ENCODE measurements at places on chromosomes 3 and 15.

GRCh38 chr3:60675424-60675823, 575.8 kb downstream of the FHIT start:
- DNase-seq: no peak

GRCh38 chr3:44907612-44908011, 33.2 kb downstream of the TGM4 start:
- DNase-seq: no peak

DNA sequence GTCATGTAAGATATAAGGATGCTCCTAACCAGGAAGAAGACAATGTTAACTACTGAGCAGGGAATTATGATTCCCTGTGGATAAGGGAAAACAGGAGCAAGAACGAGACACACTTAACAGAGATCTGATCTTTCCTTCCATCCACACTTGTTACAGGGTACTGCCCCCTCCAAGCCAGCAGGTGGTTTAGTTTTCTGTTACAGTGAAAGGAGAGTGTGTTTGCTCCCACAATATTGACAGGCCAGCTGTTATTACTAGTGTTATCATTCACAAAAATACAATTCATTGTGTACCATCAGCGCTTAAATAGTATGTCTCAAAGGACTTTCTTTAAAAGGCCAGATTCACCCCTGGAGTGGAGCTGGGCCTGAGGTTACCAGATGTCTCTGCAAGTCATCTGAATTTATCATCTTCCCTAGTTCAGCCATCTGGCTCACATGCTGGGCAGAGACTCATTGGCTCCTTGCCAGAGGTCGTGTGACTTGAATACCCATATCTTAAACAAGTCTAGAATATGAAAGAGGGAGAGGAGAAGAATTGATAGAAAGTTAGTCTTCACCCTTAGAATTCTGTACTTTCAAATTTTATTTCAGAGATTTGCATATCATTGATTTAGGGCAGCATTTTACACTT, 16.8 kb upstream of the FMN1 start:
- DNase-seq: no peak

DNA sequence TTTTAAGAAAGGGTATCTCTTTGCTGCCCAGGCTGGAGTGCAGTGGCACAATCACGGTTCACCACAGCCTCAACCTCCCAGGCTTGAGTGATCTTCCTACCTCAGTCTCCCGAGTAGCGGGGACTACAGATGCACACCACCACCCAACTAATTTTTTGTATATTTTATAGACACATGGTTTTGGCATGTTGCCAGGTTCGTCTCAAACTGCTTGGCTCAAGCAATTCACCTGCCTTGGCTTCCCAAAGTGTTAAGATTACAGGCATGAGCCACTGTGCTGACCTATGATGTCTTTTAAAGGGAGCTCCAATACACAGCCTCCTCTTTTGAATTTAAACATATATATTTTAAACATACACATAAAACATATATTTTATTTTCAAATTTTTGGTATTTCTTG, 60.9 kb downstream of the SLC9C1 start:
- DNase-seq: no peak

DNA sequence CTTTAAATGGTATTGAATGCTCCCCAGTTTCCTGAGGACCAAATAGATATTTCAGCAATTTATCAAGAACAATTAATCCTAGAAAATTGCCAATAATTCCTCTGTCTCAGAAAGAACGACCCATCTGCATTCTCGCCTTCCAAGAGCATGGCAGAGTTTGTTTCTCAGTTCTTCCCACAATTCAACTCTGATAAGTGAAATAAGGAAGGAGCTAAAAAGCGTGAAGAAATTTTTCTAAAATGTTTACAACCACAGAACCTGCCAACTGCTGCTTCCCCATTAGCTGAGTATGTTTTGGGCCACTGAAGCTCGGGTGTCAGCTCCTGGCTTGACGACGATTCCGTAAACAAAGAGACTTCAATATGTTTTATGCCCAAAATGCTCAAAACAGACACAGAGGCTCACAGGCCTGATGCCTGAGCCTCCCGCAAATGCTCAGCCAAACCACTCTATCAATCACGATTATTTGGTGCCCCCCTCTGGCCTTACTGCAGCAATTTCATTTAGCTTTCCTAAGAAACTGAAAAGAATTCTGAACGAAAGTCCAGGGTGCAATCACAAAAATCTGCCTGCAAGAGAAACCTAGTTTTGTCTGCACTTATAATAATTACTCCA, 259.2 kb upstream of the CCDC54 start:
- DNase-seq: no peak

DNA sequence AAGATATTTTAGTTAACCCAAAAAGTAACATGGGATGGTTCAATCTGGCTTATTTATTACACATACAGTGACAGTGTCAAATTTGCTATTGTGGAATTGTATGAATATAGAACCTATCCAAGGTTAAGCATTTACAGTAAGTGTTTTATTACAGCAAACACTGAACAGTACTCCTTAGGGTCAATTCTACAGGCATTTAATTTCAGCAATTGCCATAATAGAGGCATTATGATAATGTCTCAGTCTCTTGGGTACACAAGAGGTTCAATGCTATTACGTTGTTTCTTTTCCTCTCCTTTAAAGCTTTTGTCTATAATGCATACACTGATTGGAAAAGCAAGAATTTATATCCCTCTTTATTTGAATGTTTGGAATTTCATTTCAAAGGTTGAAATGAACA, 275.7 kb upstream of the NAALADL2 start:
- DNase-seq: no peak

- DNase-seq: no peak
These were observed 4.1 kb downstream of the CORO2B start for GRCh38 chr15:68582864-68583263.

GRCh38 chr3:189458528-189458927, 172.7 kb upstream of the TP63 start:
- DNase-seq: no peak

GRCh38 chr15:32861174-32861573, 143.4 kb downstream of the GREM1 start:
- DNase-seq: no peak

DNA sequence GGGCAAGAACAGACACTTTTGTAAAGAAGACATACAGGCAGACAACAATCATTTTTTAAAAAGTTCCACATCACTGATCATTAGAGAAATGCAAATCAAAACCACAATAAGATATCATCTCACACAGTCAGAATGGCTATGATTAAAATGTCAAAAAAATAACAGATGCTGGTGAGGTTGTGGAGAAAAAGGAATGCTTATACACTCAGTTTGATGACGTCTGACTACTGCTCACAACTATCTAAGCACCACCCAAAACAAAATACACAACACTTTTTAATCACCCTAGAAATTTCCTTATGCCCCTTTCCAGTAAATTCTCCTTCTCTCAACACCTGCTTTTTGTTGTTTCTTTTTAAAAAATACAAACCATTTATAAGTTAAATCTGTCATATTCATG, 228.8 kb downstream of the ISL2 start:
- no peak for DNase-seq
